Tibial nerve (tissue), 4 donors: ENCODE measurements at places on chromosomes 6 and 20.

GRCh38 chr20:29497261-29497671, 1760.2 kb upstream of the DEFB115 start:
- DNase-seq = peak; percentile 52

GRCh38 chr6:32182555-32182981, 1.5 kb downstream of the AGER start:
- DNase-seq = no peak

- DNase-seq = no peak
Measured at GRCh38 chr6:154157082-154157481, 118.0 kb downstream of the OPRM1 start.

DNA sequence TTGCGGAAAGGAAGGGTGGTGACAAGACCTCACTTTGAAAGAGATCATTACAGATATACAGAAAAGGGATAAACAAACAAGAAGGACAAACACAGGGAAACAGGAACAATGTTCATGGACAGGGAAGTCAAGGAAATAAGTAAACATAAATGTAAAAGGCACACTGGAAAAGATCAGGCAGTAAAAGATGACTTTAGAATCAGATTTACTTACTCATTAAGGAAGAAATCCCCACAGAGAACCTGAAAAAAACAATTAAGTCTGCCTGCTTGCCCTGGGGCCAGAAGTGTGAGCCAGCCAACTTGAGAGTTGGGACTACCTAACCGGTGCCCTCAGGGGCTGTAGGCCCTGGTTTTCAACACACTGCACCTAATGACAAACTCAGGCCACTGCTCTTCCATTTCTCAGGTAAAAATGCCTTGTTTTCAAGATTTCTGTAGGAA, 1.7 kb downstream of the APMAP start:
- DNase-seq = no peak

DNA sequence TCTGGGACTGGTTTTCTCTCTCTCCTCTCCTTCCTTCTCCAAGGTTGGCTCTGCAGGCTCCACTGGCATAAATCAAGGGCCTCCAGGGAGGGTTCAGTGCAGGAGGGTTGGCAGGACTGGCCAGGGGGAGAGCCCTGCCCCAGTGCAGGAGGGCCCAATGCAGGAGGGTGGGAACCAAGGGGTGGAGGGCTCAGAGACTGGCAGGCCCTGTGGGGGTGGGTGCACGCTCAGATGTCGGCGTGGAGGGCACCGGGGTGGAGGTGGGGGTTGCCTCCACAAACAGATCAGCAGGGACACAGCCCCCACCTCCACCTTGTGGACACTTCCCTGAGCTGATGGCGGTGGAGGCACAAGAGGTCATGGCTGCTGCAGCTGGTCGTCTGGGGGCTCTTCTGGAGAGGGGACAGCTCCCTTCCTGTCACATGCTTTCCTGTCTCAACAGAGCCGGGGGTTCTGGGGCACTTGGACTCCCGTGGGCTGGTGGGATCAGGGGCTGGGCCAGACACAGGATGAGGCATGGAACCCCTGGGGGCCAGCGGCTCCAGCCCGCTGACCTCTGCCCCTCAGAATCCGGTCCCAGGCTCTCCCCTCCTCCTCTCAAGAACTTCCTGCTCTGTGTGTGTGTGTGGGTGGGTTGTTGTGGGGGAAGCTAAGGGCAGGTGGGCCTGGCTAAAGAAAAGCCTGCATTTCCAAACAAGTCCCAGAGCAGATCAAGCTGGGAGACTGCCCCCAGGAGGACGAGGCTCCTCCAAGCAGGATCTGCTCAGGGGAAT, 2.7 kb upstream of the ABHD16B start:
- no peak for DNase-seq

DNA sequence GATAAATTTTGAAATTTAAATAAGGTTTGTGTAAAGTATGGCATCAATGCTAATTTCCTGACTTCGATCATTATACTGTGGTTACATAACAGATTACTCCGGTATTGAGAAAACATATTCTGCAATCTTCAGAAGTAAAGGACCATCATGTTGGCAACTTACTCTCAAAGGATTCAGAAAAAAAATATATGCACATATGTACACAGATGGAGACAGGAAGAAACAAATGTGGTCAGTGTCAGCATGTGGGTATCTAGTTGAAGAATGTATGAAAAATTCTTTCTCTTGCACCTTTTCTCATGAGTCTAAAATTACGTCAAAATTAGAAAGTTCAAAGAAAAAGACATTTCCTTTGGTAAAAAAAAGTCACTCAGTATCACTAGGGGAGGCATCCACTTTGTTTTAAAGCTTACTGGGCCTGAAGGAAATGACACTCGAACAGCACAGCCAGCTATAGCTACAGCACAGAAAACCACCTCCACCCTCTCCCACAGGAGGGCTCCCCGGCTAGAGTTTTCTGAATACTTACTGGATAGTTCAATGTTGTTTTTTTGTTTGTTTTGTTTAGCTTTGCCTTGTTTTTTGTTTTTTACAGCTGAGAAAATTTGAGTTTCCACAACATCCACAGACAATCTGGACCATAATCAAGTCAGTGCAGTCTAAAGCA, 317.2 kb upstream of the AGPAT4 start:
- no peak for DNase-seq

GRCh38 chr20:59721386-59721785, 117.0 kb downstream of the PHACTR3 start:
- DNase-seq = no peak

- DNase-seq = no peak
Measured at GRCh38 chr20:43006651-43007375, 182.9 kb downstream of the PTPRT start.
